Stimulated activated CD8-positive, alpha-beta memory T cell treated with anti-CD3 and anti-CD28 coated beads, Interleukin-15, amount 100 ng/mL, for 48 hours (primary cell): ENCODE measurements at places on chromosomes 1 and 21.
A peak's percentile ranks its signal among the peaks of the same experiment; 100 is the strongest.

GRCh38 chr1:9728451-9729295 is 77.1 kb downstream of the PIK3CD start:
- peak; percentile 78 for DNase-seq

- DNase-seq: no peak
These were observed 390.5 kb downstream of the ST6GALNAC3 start for GRCh38 chr1:76465030-76465429.

DNA sequence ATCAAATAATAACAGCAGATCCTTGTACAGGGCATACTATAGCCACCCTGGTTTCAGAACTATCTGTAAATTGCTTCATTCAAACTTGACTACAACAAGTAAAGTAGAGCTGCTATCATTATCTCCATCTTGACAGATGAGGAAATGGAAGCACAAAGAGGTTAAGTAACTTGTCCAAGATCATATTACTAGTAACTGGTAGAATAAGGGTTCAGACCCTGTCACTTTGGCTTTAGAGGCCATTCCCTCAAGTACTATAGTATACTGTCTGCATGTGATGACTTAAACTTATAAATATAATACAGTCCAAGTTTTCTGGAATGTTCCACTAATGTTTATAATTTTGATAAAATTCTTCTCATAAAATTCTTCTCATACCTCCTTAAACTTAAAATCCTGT is 24.8 kb downstream of the PGM1 start:
- DNase-seq: no peak

- DNase-seq: no peak
These were observed 1.9 kb upstream of the TMEM125 start for GRCh38 chr1:43267818-43268425.

DNA sequence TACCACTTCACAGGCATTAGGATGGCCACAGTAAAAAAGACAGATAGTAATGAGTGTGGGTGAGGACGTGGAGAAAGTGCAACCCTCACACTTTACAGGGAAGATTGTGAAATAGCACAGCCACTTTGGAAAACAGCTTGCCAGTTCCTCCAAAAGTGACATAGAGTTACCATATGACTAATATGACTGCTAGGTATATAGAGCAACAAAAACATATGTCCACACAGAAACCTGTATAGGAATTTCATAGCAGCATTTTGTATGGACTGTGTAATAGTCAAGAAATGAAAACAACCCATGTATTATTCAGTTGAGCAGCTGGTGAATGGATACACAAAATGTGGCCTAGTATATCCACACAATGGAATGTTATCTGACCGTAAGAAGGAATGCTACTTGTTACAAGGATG is 30.4 kb upstream of the LBR start:
- DNase-seq: no peak

DNA sequence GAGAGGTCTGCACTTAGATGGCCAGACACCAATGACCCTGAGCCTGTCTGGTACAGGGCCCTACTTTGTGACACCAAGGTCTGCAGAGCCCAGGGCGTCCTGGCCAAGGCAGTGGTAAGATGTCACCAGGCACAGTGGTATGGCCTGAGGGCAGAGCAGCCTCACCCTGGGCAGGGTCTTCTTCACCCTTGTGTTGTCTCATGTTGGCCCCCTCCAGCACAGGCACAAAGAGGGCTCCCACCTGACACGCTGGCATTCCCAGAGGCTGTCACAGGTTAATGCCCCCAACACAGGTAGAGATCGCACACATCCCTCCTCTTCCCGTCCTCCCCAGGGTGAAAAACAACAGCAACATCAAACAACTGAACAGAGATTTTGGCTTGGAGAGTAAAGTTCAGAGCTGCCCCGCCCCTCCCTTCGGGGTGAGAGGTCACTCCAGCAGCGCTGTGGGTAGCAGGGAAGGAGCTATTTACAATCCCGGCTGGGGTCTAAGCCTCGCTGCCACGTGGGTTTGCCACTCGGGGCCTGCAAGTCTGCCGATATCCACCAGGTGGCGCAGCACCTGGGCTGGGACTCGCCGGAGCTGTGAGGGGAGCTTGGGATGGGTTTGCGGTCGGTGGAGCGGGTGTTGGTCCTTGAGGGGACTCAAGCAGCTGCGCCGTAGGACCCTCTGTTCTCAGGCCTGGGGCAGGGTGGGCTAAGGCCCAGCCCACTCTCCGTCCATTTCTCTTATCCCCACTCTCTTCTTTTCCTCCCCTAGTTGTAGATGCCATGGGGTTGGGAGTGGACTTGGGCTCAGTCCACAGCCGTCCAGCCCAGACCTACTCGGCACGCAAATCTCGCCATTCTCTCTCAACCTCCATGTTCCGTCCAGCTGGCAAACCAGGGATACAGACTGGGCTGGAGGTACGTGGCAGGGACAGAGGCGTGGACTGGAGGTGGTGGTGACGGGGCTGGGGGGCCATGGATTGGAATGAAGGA is 12.7 kb downstream of the EFNA3 start:
- peak; percentile 59 for DNase-seq
